ENCODE measurements at places on chromosomes 12 and 14. TPM values are rescaled to one million over a fixed set of nuclear protein-coding genes. Genes with fewer than 3 reads are reported as not detected.

VPS37B gene
- 22.8 TPM for total RNA-seq

GPR137C gene
- total RNA-seq, result 0.20 TPM

POTEG gene
- not detected for total RNA-seq

ASCL1 gene
- not detected for total RNA-seq

DNA sequence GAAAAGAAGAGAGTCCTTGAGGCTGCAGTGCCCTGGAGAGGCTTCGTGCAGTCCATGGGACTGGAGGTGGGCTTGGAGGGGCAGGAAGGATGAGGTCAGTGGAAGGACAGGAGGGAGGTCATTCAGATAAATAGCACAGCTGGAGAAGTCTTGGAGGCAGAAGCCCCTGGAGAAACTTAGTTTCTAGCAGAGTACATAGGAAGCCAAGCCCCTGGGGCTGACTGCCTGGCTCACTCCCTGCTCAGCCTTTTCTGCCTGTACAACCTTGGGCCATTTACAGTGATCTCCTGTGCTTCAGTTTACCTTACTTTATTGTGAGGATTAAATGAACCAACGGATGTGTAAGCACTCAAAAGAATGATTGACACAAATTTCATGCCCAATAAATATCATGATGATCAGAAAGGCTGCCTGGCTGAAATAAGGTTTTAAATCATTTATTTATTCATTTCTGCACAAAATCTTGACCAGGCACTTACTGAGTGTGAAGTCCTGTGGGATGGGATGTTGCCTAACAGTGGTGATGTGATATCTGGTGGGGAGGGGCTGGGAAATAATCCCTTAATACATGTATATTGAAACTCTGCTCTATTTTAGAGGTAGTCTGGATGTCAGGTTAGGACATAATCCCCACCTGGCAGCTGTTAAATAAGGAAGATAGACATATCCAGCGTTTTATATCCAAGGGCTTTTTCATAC, 54.3 kb downstream of the PLEKHG7 start:
- no peaks in the 10 kb centered on the region for H3K36me3 ChIP-seq
- H3K27ac ChIP-seq, result no peak overlapping the region
- no peaks in the 10 kb centered on the region for H3K27me3 ChIP-seq
- H3K4me1 ChIP-seq, result no peaks in the 10 kb centered on the region

DNA sequence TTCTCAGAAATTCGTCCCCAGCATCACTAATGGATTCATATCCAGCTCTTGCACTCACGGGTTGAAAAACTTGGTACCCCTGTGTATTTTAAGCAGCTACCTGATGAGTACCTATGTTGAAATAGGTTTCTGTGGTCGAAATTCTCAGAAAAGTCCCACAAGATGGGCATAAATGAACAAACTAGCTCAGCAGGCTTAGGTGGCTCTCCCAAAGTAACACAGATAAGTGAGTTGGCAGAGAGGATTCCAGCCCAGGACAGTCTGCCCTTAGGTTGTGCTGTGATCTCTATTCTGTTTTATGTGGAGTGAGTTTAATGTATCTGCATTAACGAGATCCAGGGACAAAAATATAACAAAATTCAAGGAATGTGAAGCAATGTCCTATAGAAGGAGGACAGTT, 92.3 kb downstream of the RGS6 start:
- H3K36me3 ChIP-seq, result no peaks in the 10 kb centered on the region
- no peak overlapping the region for H3K4me3 ChIP-seq
- no peaks in the 10 kb centered on the region for H3K27me3 ChIP-seq
- no peaks in the 10 kb centered on the region for H3K4me1 ChIP-seq
- no peak for DNase-seq

DNA sequence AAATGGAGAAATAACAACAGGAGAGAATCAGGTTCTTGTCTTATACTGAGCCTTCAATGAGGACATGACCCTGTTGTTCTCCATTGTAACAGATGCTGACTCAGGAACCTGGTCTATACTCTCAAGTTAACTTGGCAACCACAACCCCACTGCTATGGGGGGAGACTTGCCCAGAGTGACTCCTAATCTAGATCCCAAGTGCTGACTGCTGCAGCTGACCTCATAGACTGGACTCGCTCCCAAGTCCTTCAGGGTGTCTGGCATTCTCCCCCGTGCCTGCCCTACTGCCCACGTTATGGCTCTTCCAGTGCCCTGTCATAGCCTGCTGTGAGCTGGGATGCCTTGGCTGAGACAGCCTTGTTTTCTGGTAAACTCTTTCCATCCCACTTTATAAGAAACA, 37.1 kb downstream of the NID2 start:
- no peaks in the 10 kb centered on the region for H3K4me1 ChIP-seq
- no peak for DNase-seq
- H3K4me3 ChIP-seq, result no peak overlapping the region
- no peaks in the 10 kb centered on the region for H3K36me3 ChIP-seq
- H3K27me3 ChIP-seq, result no peaks in the 10 kb centered on the region

- DNase-seq, result no peak
- no peaks in the 10 kb centered on the region for H3K4me1 ChIP-seq
- no peak overlapping the region for H3K4me3 ChIP-seq
- H3K36me3 ChIP-seq, result no peaks in the 10 kb centered on the region
Measured at GRCh38 chr12:3364661-3365462, 126.1 kb upstream of the PRMT8 start.

DNA sequence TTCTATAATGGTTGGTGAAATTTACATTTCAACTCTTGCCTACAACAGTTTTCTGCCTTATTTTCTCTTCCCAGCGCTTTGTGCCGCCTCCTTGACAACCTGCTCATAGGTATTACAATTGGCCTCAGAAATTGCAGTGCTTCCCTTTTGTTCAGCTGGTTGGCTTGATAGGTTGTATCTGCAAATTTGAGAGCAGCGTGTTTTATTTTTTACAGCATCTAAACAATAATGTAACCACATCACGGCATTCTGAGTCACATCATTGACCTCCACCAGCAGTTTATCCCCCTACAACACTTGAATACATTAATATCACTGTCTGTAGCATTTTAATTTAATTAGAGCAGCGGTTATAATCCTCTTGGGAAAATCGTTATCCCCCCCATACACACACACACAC, 99.4 kb downstream of the ETV6 start:
- H3K4me1 ChIP-seq, result no peaks in the 10 kb centered on the region
- no peak overlapping the region for H3K4me3 ChIP-seq
- H3K27ac ChIP-seq, result no peak overlapping the region
- peaks cover 6% of the 10 kb centered on the region for H3K36me3 ChIP-seq
- H3K27me3 ChIP-seq, result no peaks in the 10 kb centered on the region

- no peaks in the 10 kb centered on the region for H3K36me3 ChIP-seq
Measured at GRCh38 chr14:32375663-32376062, 46.6 kb downstream of the AKAP6 start.

DNA sequence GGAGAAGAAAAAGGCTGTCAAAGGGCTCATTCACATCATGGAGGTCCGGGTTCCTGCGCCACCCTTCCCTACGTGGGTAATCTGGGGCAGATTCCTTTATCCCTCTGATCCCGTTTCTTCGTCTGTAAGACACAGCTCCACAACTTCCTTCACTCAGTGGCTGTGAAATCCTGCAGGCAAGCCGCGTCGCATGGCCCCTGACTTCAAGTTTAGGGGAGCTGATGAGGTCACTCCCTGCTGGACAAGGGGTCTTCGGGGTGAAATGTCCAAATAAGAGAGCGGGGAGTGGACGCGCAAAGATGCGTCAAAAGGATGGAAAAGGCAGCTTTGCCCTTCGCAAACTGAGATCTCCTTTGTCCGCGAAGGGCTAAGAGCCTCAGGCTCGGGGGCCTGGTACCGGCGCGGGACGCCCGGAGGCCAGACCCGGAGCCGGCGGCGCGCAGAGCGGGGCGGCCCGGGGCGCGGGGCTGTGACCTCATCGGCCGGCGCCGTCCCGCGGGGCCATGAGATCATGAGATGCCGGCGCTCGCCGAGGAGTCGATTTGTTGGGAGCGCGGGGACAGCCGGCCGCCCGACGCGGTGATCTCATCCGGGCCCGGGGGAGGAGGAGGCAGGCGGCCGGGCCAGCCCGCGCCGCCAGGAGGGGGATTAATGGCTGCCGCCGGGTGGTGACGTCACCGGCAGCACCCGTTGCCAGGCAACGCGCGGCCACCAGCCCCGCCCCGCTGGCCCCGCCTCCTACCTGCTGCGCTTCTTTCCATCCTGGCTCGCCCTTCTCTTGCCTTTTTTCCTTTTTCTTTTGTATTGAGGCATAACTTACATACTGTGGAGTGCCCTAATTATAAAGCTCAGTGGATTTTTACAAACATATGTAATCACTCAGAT, 62.1 kb downstream of the HRK start:
- H3K4me3 ChIP-seq, result peak overlapping the region; percentile 86
- H3K27me3 ChIP-seq, result no peaks in the 10 kb centered on the region
- peaks cover 17% of the 10 kb centered on the region for H3K4me1 ChIP-seq
- peak; percentile 93 for DNase-seq
- H3K27ac ChIP-seq, result peak overlapping the region; percentile 87

DNA sequence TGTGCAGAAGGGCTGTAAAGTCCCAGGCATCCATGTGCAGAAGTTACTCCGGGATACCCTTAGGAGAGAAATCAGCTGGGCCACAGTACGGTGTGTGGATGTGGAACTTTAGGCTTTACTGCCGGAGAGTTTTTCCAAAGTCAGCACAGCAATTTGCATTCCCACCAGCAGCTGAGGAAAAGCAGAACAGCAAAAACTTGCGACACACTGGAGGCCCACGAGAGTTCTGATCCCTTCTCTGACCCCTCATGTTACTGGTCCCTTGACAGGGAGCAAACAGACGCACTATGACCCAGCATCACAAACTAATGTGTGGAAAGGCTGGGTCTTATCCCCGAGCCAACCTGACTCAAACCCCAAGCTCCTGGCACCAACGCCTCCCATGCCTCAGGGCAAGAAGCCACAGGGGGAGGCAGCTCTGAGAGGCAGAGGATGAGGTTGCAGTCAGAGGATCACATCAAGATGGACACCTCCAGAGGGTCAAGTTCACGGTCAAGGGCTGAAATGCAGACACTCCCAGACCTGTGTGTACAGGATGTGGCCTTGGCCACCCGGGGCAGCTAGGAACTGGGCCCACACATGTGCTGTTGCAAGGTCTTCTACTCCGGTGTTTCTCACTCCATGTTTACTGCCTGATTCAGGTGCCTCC, 38.6 kb downstream of the CCDC88C start:
- H3K36me3 ChIP-seq, result peaks cover 19% of the 10 kb centered on the region
- H3K27me3 ChIP-seq, result no peaks in the 10 kb centered on the region
- H3K27ac ChIP-seq, result peak overlapping the region; percentile 48
- no peak overlapping the region for H3K4me3 ChIP-seq
- H3K4me1 ChIP-seq, result peaks cover 99% of the 10 kb centered on the region
- DNase-seq, result no peak

DNA sequence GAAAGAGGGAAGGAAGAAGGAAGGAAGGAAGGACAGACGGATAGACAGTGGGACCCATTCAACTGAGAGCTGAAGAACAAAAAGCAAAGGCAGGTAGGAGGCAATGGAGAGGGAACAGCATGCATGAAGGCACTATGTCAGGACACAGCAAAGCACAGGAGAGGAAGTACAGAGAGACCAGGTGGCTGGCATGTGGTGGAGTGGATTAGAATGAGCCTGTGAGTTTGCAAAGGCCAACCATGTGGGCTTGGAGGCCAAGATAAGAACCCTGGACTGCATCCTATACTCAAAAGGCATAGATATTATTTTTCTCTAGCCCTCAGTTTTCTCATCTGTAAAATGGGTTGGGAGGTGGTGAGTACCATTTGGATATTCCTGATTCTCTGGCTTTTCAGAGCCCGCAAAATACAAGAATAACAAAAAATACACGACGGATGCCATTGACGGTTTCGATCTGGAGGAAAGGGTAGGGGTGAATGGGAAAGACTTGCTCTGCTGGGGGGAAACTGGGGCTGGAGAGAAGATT, 102.9 kb downstream of the WSCD2 start:
- no peaks in the 10 kb centered on the region for H3K36me3 ChIP-seq
- H3K4me3 ChIP-seq, result no peak overlapping the region
- H3K4me1 ChIP-seq, result no peaks in the 10 kb centered on the region
- no peak overlapping the region for H3K27ac ChIP-seq
- no peaks in the 10 kb centered on the region for H3K27me3 ChIP-seq

DNA sequence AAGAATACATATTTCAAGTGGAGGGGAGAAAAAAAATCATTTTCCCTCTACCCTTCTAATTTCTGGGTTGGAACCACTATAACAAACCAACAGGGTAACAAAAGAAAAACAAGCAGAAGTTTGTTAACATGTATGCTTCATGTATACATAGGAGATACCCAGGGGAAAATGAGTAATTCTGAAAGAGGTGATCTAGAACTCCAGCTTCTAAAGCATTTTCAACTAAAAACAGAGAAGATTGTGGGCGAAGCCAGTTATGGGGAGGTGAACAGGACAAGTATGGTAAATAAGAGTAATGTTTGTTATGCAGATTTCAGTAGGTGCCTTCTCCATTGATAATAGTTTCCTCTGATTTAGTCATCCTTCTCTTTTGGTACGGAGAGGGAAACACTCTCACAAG, 16.7 kb downstream of the FNTB start:
- no peak overlapping the region for H3K27ac ChIP-seq
- DNase-seq, result no peak
- H3K36me3 ChIP-seq, result no peaks in the 10 kb centered on the region
- H3K4me3 ChIP-seq, result no peak overlapping the region
- no peaks in the 10 kb centered on the region for H3K27me3 ChIP-seq

- no peaks in the 10 kb centered on the region for H3K4me1 ChIP-seq
- H3K36me3 ChIP-seq, result no peaks in the 10 kb centered on the region
- no peak overlapping the region for H3K27ac ChIP-seq
- H3K27me3 ChIP-seq, result no peaks in the 10 kb centered on the region
- H3K4me3 ChIP-seq, result no peak overlapping the region
Measured at GRCh38 chr14:51581017-51581881, 70.5 kb upstream of the FRMD6 start.

- H3K4me1 ChIP-seq, result peaks cover 13% of the 10 kb centered on the region
- no peak for DNase-seq
- H3K36me3 ChIP-seq, result no peaks in the 10 kb centered on the region
- H3K27ac ChIP-seq, result no peak overlapping the region
Measured at GRCh38 chr12:25254271-25254880, 3.6 kb upstream of the KRAS start.

DNA sequence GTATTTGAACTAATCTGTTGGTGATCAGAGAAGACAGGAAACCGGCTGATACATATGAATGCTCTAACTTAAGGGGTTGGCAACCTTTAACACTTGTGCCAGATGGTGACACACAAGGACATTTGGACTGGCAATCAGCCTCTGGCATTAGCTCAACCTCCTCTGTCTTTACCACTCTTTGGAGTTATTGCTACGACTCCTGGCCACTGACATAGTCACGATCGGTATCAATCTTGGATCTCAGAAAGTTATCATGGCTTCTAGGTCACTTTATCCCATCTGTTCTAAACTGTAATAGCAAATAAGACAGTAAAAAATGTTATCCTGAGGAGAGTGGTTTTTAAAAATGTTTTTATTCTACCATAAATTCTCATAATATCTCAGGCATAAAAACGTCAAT, 575.2 kb upstream of the MDGA2 start:
- no peaks in the 10 kb centered on the region for H3K4me1 ChIP-seq
- H3K27me3 ChIP-seq, result no peaks in the 10 kb centered on the region
- DNase-seq, result no peak
- H3K36me3 ChIP-seq, result no peaks in the 10 kb centered on the region
